Activated T-cell treated with anti-CD3 and anti-CD28 coated beads, Interleukin-2, amount 50 U/mL, for 72 hours (primary cell): ENCODE measurements at places on chromosomes 3 and 15.
A peak's percentile ranks its signal among the peaks of the same experiment; 100 is the strongest.

- DNase-seq, result no peak
Measured at GRCh38 chr15:66498501-66499386, 1.2 kb upstream of the SNAPC5 start.

DNA sequence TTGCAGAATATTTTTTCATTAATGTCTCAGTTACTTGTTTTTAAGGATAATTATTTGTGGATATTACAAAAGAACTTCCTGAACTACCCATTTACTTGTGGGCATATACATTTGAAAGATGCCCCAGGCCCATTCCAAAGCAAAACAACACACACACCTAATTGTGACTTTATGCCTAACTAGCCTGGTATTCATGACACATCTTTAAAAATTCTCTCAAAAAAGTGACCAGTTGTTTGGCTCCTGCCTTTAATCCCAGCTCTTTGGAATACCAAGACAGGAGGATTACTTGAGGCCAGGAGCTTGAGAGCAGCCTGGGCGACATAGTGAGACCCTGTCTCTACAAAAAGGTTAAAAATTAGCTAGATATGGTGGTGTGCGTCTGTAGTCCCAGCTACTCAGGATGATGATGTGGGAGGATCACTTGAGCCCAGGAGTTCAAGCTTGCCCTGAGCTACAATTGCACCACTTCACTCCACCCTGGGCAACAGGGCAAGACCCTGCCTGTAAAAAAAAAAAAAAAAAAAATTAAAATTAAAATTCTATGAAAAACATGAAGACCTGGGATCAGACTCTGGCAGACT is 51.7 kb upstream of the SLC4A7 start:
- no peak for DNase-seq

DNA sequence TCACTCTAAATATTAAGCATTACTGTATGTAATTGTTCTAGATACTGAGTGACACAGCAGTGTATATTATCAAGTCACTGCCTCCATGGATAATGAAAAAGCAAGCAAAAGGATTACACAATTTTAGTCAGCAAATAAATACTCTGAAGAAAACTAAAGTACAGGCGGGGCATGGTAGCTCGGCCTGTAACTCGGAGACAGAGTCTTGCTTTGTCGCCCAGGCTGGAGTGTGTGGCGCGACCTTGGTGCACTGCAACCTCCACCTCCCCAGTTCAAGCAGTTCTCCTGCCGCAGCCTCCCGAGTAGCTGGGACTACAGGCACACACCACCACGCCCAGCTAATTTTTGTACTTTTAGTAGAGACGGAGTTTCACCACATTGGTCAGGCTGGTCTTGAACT is 32.7 kb downstream of the RBM6 start:
- no peak for DNase-seq

DNA sequence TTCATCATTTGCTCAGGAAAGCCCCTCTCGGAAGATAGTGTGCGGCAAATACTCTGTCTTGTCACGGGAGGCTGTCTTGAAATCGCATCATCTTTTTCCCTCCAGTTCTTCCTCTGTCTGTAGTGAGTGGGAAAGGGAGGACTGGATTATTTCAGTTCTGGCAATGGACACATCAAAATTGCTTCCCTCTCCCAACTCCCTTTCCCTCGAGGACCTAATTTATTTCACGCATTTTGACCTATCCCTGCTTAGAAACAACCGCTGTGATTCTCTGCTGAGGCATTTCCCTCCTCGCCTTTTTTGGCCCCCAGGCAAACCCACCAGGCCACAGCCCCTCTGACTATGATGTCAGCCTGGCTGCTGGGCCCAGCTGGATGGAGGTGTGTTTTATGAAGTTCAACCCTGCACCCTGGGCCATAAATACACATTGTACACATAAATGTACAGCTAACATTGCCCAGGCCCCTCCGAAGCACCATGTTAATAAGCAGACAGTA is 138.7 kb upstream of the LRTM1 start:
- no peak for DNase-seq

DNA sequence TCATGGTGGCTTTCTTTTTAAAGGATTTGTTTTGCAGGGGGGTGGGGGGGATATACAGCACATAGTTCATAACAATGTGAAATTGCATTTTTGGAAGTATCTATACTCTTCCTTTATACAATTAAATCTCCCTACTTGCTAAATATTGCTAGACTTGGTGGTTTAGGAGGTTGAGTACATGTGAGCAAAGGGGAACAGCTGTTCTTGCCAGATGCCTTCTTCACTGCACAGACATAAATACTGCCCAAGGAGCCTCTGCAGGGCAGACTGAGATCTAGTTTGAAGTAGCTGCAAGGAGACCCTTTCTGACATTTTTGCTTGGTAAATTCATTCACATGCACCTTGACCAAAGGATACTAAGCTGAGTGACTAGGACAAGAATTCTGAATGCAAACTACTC is 228.6 kb upstream of the IL12A start:
- DNase-seq, result no peak

- no peak for DNase-seq
Measured at GRCh38 chr3:4139462-4140140, 163.6 kb upstream of the SETMAR start.

GRCh38 chr15:40062816-40063562 is 24.0 kb upstream of the SRP14 start:
- no peak for DNase-seq

- no peak for DNase-seq
Measured at GRCh38 chr3:146968204-146968651, 363.1 kb upstream of the PLSCR5 start.

- peak; percentile 12 for DNase-seq
Measured at GRCh38 chr3:48434591-48435222, 4.8 kb upstream of the PLXNB1 start.

GRCh38 chr3:35320646-35321407 is 318.5 kb upstream of the ARPP21 start:
- DNase-seq, result no peak

DNA sequence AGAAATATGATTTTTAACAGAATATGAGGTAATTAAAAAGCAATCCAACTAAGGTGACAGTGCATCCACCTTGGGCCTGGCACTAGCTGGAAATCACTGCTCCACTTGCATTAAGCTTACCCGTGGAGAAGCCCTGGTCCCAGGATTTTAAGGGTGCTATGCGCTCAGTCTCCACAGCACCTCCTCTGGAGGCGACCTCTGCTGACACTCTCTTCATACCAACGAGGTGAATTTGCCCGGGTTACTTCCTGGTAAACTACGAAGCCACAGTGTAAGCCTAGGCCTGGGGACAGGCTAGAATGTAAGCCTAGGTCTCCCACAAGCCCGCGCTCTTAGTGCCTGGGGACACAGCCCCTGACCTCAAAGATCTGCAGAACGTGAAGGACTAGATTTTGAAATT is 793 bp downstream of the APOD start:
- DNase-seq, result no peak

- DNase-seq, result no peak
Measured at GRCh38 chr3:59996056-59996455, 946.2 kb upstream of the CFAP20DC start.
